Activated T-helper 1 cell treated with anti-CD3 and anti-CD28 coated beads, Interleukin-12 subunit alpha, Interleukin-12 subunit beta, Interleukin-2, Interleukin-4 antibody, amounts not matched to agents 30 ng/mL and 10 ng/mL and 1 ng/mL, durations not matched to agents 14 hours and 24 hours and 36 hours (primary cell): ENCODE measurements at places on chromosomes 7 and 10.

- no peak for DNase-seq
- peaks cover 10% of the 10 kb centered on the region for H3K4me1 ChIP-seq
- no peak overlapping the region for H3K4me3 ChIP-seq
- H3K27ac ChIP-seq: no peak overlapping the region
- H3K36me3 ChIP-seq: no peaks in the 10 kb centered on the region
Measured at GRCh38 chr7:100806276-100806675, 21.0 kb downstream of the EPHB4 start.

DNA sequence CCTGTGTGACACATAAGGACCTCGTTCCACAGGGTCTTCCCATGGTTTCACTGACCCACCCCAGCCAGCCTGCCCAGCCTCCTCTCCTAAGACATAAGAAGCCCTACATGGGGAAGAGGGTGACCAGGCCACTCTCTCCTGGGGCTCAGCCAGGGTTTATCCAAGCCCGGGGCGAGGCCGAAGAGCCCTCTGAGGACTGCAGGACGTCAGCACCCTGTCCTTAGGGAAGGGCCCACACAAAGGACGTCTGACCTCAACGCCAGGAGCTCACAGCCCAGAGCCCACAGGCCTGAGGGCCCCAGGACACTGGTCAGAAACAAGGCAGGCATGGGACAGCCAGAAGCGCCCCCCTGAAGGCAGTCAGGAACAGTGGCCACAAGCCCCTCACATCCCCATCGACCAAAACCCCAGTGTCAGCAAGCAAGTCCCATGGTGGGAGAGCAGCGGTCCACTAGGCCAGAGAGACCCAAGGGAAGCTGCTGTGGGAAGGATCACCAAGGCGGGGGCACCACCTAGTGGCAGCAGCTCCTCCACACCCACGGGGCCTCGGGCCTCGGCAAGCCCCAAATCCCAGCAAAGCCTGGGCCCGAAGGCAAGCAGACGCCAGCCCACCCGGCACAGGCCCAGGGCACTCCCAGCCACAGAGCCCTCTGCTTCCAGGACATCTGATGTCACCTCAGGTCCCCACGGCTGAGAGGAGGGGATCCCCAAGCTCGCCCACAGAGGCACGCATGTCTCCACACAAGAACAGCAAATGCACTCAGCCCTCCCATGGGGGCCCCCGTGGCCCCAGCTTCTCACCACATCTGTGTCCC, 23.4 kb downstream of the MAD1L1 start:
- H3K4me3 ChIP-seq: no peak overlapping the region
- no peak overlapping the region for H3K27ac ChIP-seq
- no peaks in the 10 kb centered on the region for H3K27me3 ChIP-seq
- peaks cover 14% of the 10 kb centered on the region for H3K36me3 ChIP-seq
- DNase-seq: peak; percentile 26

DNA sequence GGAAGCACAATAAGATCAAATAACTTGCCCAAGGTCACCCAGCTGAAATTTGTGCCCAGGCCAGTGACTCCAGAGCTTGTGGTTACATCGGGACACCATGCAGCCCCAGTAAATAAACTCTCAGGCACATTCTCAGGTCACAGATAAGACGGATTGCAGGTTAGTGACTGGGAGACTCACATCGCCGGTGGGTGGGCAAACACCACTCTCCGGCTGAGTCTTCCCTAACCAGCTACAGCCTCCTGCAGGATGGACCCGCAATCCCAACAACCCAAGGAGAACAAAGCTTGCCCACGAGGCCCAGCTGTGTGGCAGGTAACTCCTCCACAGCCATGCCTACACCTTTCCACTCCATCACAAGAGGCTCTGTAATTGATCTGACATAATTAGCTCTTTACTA, 81.7 kb upstream of the EFCAB10 start:
- DNase-seq: no peak
- no peaks in the 10 kb centered on the region for H3K27me3 ChIP-seq
- H3K4me3 ChIP-seq: no peak overlapping the region
- peaks cover 37% of the 10 kb centered on the region for H3K36me3 ChIP-seq
- H3K27ac ChIP-seq: no peak overlapping the region

DNA sequence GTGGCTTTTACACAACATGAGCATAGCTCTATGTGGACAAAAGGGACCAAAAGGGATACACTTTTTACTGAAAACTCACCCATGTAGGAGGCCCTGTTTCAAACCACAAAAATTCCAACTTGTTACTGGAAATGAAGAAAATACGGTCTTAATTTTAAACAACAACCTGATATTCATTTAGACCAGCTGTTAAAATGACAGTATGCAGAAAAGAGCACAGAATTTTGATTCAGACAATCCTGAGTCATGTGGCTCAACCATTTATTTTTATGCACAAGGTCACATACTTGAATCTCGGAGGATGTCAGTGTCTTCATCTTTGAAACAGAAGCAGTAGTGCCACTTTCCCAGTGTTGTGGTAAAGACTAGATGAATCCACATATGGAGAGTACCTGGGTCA, 426.5 kb upstream of the NFE2L3 start:
- no peak overlapping the region for H3K27ac ChIP-seq
- H3K4me1 ChIP-seq: no peaks in the 10 kb centered on the region
- no peak for DNase-seq
- no peaks in the 10 kb centered on the region for H3K36me3 ChIP-seq
- no peak overlapping the region for H3K4me3 ChIP-seq

- H3K4me3 ChIP-seq: no peak overlapping the region
- H3K36me3 ChIP-seq: no peaks in the 10 kb centered on the region
- H3K4me1 ChIP-seq: peaks cover 10% of the 10 kb centered on the region
- no peak overlapping the region for H3K27ac ChIP-seq
- DNase-seq: no peak
Measured at GRCh38 chr7:17038160-17038782, 156.5 kb upstream of the AGR3 start.

GRCh38 chr7:105594034-105594433, 12.7 kb upstream of the EFCAB10 start:
- H3K27ac ChIP-seq: no peak overlapping the region
- DNase-seq: no peak
- no peak overlapping the region for H3K4me3 ChIP-seq

- H3K4me3 ChIP-seq: no peak overlapping the region
- no peak overlapping the region for H3K27ac ChIP-seq
- H3K36me3 ChIP-seq: no peaks in the 10 kb centered on the region
- no peak for DNase-seq
Measured at GRCh38 chr10:104498347-104499081, 142.6 kb upstream of the SORCS3 start.

GRCh38 chr7:85154282-85154937, 32.4 kb downstream of the SEMA3D start:
- no peaks in the 10 kb centered on the region for H3K36me3 ChIP-seq
- no peak overlapping the region for H3K27ac ChIP-seq
- no peak overlapping the region for H3K4me3 ChIP-seq
- DNase-seq: no peak

GRCh38 chr7:138257459-138258196, 181.4 kb downstream of the AKR1D1 start:
- H3K4me1 ChIP-seq: no peaks in the 10 kb centered on the region
- H3K36me3 ChIP-seq: no peaks in the 10 kb centered on the region
- peaks cover 4% of the 10 kb centered on the region for H3K27me3 ChIP-seq
- no peak for DNase-seq
- no peak overlapping the region for H3K4me3 ChIP-seq

DNA sequence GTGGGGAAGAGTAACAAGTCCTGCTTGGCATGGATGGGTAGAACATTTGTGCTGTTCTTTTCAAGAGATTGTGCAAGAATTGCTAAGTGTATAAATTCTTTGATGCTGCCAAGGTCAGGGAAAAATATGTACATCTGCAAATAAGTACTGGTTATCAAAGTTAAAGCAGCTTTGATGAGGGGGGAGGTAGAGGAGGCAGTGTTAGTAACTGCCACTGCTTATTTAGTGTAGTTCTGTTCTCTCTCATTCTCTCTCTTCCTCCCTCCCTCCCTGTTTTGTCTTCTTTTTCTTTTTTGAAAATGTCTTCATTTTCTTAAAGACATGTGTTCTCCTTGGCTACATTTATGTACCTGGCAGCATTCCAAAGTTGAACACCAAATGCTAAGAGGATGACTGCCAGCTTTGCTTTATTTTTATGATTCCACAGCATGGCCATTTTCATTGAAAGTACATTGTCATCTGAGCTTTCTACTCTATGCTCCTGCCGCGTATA, 18.6 kb downstream of the CACNB2 start:
- no peaks in the 10 kb centered on the region for H3K27me3 ChIP-seq
- H3K27ac ChIP-seq: no peak overlapping the region
- H3K4me3 ChIP-seq: no peak overlapping the region
- H3K36me3 ChIP-seq: no peaks in the 10 kb centered on the region

- no peak for DNase-seq
- H3K27me3 ChIP-seq: peaks cover 16% of the 10 kb centered on the region
- no peak overlapping the region for H3K4me3 ChIP-seq
- peaks cover 11% of the 10 kb centered on the region for H3K4me1 ChIP-seq
- H3K36me3 ChIP-seq: no peaks in the 10 kb centered on the region
Measured at GRCh38 chr7:76296743-76297740, 5.4 kb upstream of the HSPB1 start.
